ENCODE measurements at places on chromosomes 11 and 22.

- no peak for DNase-seq
Observed at GRCh38 chr11:103995896-103996295, 40.5 kb upstream of the DDI1 start.

GRCh38 chr11:21806947-21807346 is 385.9 kb upstream of the ANO5 start:
- no peak for DNase-seq

DNA sequence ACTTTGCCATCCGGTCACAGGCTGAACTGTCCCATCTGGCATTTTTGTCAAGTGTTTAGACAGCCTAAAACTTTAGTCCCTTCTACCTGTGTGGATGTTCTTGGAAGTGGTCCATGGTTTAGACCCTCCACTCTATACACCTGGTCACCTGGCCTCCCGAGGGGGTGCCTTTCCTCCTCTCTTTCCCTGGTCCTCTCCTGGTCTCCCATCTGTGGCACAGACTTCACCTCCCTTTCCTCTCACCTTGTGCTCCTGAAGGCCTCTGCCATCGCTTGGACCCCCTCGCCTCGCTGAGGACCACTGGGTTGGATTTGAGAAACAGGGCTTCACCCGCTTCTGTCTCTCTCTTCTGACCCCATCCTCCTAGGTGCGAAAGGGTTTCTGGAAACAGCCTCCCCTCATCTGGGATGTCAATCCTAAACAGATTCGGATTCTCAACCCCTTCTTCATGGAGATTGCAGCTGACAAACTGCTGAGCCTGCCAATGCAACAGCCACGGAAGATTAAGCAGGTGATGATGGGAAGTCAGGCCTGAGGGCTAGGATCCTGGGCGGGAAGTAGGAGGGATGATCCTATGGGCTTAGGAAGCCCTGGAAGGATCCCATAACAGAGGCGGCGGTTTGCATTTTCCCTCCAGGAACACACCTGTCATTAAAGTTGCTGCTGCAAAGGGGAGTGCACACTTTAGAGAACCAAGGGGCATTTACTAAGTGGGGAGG is 53.6 kb downstream of the ST3GAL4 start:
- no peak for DNase-seq

DNA sequence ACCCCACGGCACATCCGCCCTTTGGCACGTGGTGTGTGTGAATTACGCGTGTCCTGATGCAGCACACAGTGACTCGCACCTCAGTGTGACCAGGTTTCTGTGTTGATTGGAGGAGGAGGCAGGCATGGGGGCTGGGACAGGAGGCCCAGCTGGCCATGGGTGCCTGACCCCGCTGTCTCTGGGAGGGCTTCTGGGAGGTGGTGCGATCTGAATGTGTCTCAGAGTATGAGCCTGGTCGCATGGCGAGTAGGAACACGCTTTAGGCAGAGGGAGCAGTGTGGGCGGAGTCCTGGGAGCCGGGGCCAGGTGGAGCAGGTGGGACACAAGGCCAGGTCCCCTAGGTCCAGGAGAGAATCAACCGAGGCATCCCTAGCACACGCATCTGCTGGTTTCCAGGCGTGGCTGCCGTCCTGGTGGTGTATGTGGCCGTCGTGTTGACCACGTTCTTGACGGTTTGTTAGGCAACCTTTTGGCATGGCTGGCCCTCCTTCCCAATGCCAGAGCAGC is 5.7 kb downstream of the GRAMD4 start:
- DNase-seq = no peak

- DNase-seq = no peak
Observed at GRCh38 chr11:12066056-12066798, 44.2 kb upstream of the MICAL2 start.

GRCh38 chr11:64844330-64845128 is at the start of gene CDC42BPG:
Gene CDC42BPG (minus strand): TSS chr11:64844653. CDS start chr11:64844569, 84 bp downstream.
- DNase-seq = peak; percentile 80

GRCh38 chr11:9145283-9145682 is 53.9 kb upstream of the SCUBE2 start:
- no peak for DNase-seq

DNA sequence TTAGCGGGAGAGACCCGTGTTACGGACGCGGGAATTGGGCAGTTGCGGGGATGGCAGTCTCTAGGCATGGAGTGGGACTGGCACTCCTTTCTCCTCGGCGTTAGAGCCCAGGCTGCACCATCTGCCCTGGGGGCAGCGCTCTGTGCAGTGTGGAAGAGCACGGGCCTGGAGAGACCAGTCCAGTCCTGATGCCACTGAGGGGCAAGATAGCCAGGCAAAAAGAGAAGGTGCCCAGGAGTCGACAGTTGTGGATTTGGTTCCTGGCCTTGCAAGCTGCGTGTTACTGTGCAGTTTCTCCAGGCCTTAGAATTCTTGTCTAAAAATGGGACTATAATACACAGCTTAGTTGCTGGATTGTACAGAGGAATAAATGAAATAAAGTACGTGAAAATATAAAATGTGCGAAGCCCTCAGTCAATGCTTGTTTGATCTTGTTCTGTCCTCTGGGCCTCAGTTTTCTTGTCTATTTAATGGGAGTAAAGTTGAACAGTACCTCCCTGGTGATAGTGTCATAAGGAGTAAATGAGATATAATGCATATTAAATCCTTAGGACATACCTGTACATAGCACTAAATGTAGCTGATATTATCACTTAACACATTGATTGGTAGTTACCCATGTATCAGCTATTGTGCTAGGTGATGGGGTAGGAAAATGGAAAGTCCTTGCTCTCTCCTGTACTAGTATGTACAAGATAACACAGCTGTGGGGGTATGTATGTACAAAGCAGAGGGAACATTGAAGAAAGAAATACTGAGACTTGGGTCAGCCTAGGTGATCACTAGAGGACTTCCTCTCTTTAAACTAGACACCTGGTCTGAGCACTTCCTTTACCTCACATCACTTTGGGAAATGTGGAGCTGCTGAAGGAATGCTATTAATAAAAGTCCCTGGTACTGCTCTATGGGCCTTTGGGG is 1.2 kb downstream of the ATXN10 start:
- DNase-seq = no peak

- no peak for DNase-seq
Observed at GRCh38 chr11:10410844-10411200, 44.2 kb upstream of the AMPD3 start.

DNA sequence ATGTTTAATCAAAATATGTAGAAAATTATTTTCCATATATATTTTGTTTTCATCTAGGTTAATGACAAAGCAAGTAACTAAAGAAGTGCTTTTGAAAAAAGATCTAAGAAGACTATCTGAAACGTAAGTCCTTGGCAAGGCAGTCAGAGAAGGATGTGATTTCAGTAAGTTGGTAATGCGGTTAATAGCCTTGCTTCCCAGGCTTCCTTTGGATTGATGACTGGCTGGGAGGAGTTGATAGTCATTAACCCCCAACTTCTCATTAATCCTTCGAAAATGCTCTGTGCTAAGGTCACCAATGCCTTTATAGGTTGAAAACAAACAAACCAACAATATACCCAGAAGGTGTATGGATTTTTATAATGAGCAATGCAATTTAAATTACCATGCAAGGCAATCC is 1326.5 kb downstream of the LRRC4C start:
- no peak for DNase-seq

DNA sequence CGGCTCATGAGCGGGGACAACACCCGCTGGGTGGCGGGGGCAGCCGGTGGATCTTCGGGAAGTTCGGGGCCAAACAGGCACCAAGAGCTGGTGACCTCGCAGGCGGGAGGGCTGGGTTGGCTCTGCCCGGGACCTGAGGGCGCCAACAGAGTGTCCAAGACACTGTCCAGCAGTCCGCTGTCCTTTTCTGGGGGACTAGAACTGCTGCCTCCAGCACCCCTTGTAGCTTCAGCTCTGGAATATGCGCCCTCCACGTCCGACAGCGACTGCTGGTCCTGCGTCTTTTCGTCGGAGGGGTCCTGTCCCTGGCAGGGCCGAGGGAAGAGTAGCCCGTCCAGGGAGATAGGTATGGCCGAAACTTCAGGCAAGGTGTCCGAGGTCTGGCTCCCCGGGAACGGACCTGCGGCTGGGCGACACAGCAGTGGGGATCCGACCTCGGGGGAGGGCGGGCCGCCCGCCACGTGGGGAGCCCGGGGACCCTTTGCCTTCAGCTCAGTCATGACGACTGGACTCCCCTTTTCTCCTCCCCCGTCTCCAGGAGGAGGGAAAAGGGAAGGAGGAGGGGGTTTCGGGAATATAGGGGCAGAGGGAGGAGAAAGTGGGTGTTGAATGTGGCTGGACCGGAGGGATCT is 926 bp downstream of the PGR start:
- DNase-seq = peak; percentile 57

GRCh38 chr22:19260194-19260593 is 31.3 kb downstream of the CLTCL1 start:
- no peak for DNase-seq

DNA sequence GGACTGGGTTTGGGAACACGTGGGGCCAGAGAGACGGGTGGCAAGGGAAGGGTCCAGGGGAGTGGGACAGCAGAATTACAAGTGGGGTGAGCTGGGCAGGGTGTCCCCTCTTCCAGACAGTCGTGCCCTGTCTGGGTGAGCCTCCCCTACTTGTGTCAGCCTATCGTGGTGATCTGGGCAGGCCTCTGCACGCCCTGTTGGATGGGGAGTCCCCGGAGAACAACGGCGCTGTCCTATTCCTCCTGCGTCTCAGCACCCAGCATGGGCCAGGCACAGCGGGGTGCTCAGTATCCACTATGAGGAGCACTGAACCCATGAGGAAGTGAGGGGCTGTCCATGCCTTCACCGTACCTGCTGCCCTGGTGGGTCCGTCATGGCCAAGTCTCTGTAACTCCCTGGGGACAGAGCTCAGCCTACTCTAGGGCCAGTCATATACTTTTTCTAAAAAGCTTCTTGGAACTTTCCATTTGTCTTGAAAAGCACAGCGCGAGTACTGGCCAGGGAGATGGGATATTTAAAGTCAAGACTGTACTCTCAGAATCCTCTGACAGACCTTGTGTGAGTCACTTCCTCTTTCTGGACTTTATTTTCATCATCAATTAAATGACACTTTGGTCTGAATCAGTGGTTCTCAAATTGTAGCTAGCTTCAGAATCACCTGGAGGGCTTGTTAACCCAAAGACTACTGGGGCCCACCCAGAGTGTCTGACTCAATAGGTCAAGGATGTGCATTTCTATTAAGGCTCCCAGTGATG is 81.7 kb upstream of the NECTIN1 start:
- DNase-seq = no peak
